ENCODE measurements at places on chromosomes 3 and 15.

DNA sequence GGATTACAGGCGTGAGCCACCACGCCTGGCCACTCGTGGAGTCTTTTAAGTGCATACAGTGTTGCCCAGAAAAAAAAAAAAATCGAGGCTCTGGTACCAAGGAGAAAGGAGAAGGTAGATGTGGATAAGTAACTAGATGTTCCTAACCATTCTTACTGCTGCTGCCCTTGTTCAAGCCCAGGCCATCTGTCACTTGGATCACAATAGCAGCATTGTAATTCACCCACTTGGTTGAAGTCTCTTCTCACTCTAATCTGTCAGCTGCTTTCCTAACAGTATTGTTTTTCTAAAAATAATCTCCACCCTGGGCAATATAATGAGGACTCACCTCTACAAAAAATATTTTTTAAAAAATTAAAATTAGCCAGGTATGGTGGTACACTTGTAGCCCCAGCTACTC, 58.0 kb upstream of the CRTC3 start:
- no peak for DNase-seq

- DNase-seq, result no peak
Observed at GRCh38 chr15:97077975-97078374, 747.5 kb downstream of the NR2F2 start.

GRCh38 chr3:46349484-46350261, 4.2 kb upstream of the CCR2 start:
- no peak for DNase-seq

DNA sequence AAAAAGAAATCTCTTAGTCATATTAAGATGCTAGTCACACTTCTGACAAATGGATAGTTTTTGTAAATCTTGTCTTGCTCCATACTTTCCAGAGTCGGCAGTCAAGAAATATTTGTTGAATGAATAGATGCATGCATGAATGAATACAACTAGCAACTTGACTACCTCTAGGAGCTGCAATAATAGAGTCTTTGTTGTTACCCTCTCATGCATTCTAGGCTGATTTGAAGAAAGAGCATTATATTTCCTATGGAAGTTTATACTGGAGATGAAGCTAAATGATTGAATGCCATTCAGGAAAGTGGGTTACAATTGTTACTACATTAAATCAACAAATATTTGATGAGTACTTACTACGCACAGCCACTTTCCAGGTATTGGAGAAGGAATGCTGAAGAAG, 18.1 kb upstream of the TRAT1 start:
- no peak for DNase-seq

- DNase-seq, result no peak
Observed at GRCh38 chr3:117016378-117016777, 306.8 kb downstream of the TUSC7 start.

DNA sequence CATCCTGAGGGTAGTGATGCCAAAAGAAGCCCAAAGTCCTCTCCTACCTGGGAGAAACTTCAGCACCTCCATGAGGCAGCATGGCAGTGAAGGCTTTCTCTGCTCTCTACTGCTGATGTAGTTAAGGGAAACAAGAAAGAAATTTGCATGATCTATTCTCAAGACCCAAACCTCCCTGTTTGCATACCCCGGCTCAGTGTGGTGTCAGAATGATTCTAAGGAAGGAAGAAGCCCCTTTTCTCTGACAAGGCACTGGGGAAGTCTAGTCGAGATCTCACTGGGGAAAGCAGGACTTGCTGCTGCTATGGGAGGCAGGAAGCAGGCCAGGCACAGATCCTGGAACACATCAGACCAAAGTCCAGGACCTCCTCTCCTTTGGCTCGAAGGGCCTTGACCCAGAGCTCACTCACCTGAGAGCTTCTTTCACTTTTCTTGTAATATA, 89.4 kb upstream of the ICE2 start:
- no peak for DNase-seq

GRCh38 chr3:4078903-4079302, 224.3 kb upstream of the SETMAR start:
- DNase-seq, result no peak

GRCh38 chr15:55775316-55775715, 32.4 kb upstream of the PRTG start:
- no peak for DNase-seq

GRCh38 chr15:74201710-74202420, 722 bp downstream of the STRA6 start:
- no peak for DNase-seq

DNA sequence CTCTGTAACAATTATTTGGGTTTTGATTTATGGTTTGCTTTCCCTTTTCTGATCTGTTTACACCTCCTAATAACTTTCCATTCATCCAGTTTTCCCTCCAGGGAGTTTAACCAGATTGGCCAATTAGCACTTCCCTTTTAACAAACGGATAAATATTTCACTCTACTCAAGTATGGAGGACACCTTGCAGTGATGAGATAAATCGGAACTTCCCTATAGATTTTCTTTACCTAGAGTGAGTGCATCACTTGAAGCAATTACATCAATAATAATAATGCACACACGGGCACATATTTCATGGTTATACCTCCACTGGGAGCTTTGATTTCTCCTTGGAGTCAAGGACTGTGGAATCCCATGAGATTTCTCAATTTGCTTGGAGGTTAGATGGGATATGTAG, 239.1 kb upstream of the CFAP20DC start:
- no peak for DNase-seq

DNA sequence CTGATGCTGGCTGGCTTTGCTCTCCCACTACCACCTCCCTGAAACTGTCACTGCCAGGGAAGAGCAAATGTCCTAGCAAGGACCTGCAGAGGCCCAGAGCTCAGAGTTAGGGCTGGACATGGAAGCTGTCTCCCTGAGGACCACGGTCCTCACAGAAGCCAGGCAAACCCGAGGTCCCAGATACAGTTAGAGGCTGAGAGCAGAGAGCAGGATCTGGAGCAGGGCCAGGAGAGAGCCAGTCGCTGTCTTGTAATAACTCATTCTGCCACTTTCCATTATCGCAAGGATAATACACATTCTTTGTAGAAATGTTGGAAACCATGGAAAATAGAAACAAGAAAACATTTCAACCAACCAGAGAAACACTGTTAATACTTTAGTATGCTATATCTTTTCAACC, 10.1 kb downstream of the GHSR start:
- no peak for DNase-seq

DNA sequence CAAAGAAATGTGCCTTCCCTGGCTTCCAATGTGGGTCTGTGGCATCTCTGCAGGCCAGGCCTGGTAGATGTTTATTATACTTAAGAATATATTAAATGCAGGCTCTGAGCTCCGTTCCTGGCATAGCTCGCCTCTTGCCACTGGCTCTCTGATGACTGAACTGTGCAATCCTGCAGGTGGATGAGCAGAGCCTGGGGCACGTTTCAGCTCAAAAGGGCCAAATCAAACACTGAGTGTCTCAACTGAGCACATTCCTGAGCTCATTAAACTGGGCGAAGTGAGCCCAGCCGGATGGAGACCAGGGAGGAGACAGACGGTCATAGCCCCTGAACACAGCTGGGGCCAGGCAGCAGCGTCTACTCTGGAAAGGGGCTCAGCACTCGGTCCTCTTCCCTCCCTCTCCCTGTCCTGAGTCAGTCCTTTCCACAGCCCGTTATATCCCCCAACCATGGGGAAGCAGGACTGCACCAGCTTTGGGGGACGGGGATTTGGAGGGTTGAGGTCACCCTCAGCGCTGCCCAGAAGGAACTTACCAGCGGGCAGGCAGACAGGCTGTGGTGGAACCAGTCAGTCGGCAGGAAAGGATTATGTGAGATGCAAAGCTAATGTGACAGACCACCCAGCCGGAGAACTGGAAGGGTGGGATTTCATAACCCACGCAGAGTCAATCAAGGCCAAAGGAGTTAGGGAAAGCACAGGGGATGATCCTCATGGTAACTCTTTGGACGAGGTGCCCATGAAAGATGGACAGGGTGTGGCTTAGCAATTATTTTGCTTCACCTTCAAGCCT, 77.4 kb upstream of the ANKRD34C start:
- no peak for DNase-seq
